NCI-H1694 treated with DMSO at 0.1 percent for 48 hours (cell line): ENCODE measurements at places on chromosomes 6 and 20.
A peak's percentile ranks its signal among the peaks of the same experiment; 100 is the strongest.

DNA sequence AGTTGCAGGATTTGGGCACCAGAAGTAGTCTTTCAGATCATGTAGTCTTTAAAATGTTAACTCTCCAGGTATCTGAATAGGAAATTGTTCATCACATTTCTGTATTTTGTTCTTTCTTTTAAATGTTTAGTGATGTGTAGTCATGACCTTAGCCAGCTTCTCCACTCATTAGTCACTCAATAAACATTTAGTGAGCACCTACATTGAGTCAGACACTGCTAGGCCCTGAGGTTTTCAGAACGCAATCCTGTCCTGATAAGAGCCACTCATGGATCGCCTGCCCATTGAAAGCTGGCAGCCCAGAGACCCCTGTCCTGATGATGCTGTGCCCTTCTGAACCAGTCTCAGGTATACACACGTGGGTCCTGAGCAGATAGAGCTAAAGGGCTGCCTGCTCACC is 163.4 kb upstream of the HEY2 start:
- no peak for DNase-seq

DNA sequence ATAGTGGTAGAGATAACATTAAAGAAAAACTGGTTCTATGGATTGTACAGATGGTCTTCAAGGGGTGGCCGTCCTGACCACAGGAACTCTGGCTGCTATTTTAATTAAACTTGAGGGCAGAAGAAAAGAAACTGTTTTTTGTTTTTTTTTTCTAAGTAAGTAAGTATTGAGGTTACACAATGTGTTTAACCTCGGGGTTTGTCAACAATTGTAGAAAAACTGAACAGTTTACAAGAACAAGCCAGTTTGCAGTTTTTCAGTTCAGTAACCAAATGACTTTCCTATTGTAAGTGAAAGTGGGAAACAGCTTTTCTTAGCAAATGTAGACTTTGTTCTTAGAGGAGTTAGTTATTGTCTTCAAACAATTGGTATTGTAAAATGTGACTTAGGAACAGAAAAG is 77.0 kb downstream of the PLCB1 start:
- DNase-seq: no peak

- DNase-seq: no peak
Observed at GRCh38 chr6:128413291-128413690, 107.1 kb downstream of the PTPRK start.

DNA sequence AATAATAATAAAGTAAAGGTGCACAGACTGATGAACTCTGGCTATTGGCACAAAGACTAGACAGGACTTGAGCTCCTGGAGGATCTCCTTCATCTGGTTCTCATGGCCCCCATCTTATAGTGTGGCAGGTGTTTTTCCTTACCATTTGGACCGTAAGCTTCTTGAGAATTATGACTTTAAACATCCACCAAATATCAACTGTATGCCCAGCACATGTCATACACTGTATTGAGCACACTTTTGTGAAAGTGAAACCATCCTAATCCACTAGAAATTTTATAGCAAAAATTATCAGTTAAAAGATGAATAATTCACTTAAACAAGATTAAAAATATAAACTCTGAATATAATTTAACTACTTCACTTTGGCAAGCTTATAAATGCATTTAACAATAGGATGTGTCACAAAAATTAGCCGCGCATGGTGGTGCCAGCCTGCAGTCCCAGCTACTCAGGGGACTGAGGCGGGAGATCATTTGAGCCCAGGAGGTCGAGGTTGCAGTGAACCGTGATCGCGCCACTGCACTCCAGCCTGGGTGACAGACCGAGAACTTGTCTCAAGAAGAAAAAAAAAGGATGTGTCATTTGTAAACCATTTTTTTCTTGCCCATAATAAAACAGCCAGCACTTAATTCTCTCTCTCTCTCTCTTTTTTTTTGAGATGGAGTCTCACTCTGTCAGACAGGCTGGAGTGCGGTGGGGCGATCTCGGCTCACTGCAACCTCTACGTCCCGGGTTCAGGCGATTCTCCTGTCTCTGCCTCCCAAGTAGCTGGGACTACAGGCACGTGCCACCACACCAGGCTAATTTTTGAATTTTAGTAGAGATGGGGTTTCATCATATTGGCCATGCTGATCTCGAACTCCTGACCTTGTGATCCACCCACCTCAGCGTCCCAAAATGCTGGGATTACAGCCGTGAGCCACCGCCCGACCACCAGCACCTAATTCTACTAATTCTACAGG is 9.1 kb downstream of the HIVEP2 start:
- DNase-seq: no peak

GRCh38 chr20:24867556-24867955 is 81.5 kb upstream of the CST7 start:
- DNase-seq: no peak

DNA sequence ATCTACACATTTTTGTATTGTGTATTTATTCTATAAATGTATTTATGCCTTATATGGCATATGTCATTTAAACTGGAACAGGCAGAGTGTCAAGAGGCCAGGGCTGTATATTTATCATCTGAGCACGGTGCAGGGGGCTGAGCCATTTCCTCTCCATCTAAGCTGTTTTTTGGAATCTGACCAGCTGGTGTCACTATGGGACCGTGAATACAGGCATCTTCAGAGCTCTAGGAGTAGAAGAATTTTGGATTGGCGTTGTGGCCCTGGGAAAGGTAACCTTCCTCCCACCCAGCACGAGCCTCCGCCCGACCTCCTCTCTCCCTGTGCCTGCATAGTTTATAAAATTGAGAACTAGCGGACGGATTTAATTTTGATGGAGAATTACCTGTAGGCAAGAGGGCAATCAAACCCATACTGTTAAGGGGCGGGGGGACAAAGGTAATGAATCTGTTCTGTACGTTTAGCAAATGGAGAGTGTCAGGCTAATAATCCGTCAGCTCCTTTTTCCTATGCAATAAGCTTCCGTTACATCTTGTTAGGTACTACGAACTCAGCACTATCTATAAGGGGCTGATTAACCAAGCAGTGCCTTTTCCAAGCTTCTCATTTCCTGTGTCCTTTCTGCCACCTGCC is 29.0 kb upstream of the EEF1E1 start:
- peak; percentile 87 for DNase-seq

DNA sequence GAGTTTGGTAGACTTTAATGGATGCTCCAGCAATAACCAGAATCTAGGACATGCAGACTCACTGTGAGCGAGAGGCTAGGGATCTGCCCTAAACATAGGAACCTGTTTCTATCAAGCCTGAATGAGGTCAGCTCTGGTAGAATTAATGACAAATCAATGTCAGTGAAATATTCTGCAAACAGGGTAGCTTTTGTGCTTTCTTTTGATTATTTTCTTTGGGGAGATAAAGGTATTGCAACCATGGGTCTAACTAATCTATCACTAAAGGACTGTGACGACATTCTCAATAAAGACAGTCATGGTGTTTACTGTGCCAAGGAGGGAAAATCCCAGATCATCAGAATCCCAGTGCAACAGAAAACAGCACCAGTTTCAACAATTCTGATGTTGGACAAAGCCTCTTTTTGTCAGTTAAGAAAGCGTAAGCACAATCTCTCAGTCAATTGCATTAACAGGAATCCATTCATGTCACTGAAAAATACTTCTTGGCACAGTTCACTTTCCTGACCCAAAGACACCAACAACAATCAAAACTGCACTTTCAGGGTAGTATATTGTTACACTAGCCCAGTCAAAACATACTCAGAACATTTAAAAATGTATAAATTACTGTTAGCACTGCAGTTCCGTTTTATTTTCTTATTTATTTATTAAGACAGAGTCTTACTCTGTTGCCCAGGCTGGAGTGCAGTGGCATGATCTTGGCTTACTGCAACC is 36.8 kb upstream of the SMIM29 start:
- no peak for DNase-seq

DNA sequence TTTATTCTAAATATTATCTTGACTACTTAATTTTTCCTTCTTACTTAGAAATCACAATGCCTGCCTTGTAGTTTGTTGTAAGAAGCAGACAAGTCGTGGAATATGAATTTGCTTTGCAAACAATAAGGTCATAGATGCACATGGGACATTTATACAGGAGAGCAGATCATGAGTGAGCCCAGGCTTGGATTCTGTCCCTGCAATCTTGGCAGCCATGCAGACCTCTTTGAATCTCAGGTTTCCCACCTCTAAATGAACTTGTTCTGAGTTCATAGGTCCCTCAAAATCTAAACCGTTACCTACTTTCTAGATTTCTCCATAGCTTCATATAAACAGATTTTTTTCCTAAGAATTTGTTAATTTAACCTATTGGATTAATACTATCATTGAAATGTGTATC is 19.5 kb downstream of the KIAA0408 start:
- DNase-seq: no peak

GRCh38 chr20:35144694-35145093 is 2.4 kb downstream of the EDEM2 start:
- no peak for DNase-seq

GRCh38 chr20:23461180-23461579 is 8.5 kb upstream of the CST11 start:
- no peak for DNase-seq

DNA sequence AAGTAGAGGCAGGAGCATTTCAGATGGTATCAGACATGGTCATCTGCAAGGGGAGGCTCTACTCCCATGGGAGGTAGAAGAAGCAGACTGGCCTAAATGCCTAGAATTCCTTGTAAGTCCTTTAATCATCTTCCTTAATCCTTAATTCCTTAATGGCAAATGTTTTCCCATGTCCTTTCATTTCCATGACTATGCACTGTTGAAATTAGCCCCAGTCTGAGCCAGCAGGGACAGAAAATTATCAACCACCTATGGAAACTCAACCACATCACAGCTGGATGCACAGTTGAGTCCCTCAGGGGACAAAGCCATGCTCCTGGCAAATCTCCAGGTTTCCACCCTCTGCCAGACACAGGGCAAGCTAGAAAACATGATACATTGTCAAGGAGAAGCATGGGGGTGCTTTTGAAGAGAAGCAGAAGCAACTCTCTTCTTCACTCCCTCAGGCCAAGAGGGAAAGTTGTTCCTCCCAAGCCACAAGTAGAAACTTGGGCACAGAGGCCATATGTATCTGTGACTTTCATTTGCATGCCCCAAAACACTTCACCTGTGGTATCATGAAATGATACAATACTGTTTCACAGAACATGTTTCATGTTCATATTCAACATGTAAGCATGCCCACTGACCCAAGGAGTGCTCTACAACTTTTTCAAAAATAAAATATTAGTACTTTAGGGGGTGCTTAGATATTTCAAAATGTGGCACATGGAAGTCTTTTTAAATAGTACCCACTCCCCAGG is 683.6 kb downstream of the KIF16B start:
- DNase-seq: peak; percentile 3

GRCh38 chr6:125307964-125308615 is 6.3 kb upstream of the HDDC2 start:
- DNase-seq: no peak

DNA sequence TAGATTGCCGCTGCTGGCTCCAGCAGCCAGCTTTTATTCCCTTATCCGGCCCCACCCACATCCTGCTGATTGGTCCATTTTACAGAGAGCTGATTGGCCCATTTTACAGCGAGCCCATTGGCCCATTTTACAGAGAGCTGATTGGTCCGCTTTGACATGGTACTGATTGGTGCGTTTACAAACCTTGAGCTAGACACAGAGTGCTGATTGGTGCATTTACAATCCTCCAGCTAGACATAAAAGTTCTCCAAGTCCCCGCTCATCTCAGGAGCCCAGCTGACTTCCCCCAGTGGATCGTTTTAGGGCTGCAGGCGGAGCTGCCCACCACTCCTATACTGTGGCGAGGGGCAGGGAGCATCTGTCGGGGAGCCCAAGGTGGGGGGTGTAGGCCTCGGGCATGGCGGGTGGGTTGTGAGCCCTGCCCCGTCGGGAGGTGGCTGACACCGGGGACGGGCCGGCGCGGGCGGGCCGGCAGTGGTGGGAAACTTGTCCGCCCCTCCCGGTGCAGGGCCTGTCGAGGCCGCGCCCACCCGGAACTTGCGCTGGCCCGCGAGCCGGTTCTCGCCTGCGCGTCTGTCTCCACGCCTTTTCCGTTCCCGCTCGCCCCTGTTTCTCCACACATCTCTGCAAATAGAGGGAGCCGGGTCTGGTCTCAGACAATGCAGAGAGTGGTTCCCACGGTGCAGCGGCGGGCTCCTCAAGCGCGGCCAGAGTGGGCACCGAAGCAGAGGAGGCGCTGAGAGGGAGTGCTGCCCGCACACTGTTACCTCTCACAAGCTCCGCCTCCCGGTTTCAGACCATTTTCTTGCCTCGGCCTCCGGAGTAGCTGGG is 86.1 kb upstream of the STMND1 start:
- no peak for DNase-seq

DNA sequence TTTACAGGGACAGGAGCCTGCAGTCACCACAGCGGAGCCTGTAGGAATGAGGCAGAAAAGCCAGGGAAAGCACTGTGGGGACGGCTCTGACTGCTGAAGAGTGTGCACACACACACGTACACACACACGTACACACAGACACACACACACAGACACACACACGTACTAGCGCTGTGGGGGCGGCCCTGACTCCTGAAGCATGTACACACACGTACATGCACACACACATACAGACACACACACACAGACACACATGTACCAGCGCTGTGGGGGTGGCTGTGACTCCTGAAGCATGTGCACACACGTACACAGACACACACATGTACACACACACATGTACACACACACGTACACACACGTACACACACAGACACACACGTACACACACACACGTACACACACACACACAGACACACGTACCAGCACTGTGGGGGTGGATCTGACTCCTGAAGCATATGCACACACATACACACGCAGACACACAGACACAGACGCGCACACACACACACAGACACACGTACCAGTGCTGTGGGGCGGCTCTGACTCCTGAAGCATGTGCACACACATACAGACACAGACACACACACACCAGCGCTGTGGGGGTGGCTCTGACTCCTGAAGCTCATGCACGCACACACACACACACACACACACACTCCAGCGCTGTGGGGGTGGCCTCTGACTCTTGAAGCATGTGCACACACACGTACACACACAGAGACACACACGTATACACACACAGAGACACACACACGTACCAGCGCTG is 127.3 kb downstream of the DLL1 start:
- no peak for DNase-seq

GRCh38 chr20:47235111-47235510 is 121.4 kb downstream of the ZMYND8 start:
- no peak for DNase-seq

DNA sequence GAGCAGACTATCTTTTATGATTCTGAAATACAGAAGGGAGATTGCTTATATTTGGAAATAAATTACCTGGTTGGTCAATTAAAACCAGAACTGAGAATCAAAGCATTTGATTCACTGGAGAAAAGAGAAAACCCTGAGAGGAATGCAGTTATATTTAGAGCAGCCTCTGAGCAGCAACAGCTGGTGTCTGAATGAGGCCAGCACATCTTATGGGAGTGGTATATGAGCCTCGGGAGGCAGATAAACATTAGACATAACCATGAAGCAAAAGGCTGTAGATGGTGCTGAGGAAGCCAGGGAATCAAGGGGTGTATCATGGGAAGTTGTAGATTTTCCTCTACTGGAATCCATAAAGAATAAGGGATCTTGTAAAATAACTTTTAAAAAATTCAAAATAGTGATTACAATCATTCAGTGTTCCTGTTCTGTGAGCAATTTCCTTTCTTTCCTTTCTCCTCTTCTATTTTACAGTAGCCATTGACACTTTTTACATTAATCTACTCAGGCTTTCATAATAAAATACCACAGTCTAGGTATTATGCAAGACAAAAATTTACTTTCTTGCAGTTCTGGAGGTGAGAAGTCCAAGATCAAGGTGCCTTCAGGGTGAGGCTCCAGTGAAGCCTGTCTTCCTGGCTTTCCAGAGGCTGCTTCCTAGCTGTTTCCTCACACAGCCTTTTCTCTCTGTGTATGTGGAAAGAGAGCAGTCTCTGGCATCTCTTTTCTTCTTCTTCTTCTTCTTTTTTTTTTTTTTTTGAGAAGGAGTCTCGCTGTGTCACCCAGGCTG is 32.8 kb upstream of the ENPP5 start:
- no peak for DNase-seq
